ACHN (cell line): ENCODE measurements at places on chromosomes 16 and 17.

DNA sequence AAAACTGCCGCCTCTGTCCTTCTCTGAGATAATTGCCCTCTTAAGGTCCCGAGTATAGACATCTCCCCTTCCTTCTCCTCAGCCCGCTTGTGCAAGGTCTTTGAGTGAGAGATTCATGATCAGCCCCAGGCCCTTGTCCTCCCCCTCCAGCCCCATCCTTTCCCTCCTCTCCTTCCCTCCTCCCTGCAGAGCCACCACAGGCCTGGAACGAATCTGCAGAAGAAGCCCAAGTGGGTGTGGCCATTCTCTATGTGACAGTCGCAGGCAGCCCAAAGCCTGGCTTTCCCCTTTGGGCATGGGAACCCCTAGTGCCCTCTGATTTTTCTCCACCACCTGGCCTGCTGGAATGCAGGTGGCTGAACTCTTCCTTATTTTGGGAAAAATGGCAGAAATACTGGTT, 7.2 kb upstream of the NDRG4 start:
- DNase-seq, result no peak

DNA sequence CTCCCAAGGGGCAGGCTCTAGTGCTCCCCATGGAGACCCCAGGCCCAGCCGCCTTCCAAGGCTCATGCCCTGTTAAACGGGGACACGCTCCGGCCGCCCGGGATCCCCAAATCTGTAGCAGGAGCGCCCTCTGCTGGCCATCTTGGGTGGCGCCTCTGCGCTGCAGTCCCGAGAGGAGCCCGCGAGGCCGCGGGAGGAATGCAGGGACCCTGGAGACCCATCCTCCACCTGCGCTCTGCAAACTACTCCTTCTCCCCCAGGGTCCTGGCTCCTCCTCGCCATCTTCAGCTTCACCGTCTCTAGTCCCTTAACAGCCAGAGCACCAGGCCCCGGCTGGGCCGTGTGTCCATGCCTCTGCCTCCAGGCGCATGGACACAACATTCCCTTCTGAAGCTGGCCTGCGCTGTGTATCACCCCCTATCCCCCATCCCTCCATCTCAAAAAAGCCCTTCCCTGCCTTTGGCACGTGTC, 23.6 kb upstream of the KRT17 start:
- peak; percentile 79 for DNase-seq

GRCh38 chr17:36144014-36144413, 32.4 kb downstream of the TBC1D3B start:
- DNase-seq, result no peak

DNA sequence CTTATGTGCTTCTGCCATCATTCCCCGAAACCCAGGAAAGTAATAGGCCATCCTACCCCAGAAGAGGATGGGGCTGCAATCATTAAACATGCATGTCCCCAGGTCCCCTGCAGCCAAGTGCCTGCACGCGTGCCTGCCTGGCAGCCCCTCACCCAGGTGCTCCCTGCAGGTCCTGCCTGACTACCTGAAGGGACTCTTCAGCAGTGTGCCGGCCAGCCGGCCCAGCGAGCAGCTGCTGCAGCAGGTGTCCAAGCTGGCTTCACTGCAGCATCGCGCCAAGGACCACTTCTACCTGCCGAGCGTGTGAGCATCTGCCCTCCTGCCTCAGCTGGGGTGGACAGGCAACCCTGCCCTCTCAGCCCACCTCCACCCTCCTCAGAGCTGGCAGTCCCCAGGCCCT, 16.2 kb upstream of the ALKBH5 start:
- no peak for DNase-seq

DNA sequence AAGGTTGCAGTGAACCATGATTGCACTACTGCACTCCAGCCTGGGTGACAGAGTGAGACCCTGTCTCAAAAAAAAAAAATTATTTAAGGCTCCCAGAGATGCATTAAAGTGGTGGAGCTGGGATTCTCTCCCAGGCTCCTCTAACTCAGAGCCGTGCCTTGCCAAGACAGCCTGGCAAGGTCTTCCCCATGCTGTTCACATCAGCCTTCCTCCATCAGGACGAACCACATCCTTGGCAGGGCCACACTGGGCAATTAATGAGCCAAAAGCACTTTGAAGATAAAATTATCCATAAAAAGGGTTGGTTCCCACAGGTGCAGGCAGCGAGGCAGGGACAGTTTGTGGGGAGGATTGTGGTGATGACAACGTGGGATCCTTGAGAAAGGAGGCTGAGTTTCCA, 19.8 kb upstream of the BBS2 start:
- DNase-seq, result no peak

DNA sequence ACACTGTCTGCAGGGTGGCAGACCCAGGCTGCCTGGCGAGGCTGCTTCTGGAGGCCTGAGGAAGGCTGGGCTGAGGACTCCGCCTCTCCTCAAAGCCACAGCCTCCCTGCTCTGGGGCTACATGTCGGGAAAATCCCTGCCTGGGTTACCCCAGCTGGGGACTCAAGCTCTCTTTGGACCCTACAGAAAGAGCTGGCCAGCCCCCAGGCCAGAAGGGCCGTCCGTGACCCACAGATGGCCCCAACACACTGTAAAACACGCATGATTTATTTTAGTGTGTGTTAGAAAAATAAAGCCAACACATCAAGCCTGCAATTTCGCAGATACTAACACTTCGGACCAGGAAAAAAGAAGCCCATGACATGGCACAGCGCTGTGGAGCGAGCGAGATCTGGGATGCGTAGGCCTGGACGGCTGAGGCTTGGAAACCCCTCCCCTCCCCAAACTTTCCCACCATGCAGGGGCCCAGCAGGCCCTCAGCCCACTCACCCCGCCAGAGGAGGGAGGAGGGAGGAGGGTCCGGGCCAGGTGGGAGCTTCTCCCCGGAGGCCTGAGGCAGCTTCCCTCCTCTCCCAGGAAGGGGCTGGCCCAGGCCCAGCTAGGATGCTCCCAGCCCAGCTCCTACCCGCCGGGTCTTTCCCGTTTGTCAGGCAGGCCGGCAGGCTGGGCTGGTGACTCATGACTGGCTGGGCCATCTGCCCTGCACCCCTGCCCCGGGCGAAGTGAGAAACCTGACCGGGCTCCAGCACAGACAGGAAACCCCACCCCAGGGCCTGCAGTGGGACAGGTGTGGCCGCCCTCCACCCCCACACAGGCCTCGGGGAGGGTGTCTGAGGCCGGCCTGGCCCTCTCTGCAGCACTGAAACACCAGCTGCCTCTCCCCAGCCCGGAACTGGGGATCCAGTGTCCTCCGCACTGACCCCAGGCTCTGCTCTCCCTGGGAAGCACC, 34.1 kb upstream of the SLC38A10 start:
- peak; percentile 90 for DNase-seq
